AG08396 (cell line): ENCODE measurements at places on chromosomes 5 and 9.
A peak's percentile ranks its signal among the peaks of the same experiment; 100 is the strongest.

- DNase-seq = peak; percentile 53
These were observed 46.1 kb upstream of the RIC1 start for GRCh38 chr9:5582835-5583195.

DNA sequence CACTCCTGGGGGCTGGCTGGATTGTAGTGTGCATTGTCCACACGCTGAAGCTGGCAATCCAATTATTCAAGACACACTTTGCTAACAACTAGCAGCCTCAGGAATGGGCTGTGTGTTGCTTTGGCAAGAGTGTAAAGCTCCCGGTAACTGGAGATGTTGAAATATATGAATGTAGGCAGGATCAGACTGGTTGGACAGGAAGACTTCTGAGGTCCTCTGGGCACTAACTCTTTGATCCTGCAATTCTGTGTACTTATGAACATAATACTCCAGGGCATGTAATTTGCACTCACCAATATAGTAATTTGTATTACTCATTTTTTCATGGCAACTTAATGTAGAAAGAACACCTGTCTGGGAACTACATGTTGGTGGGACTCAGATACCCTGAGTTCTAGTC, 106.7 kb upstream of the SLC28A3 start:
- DNase-seq = no peak

DNA sequence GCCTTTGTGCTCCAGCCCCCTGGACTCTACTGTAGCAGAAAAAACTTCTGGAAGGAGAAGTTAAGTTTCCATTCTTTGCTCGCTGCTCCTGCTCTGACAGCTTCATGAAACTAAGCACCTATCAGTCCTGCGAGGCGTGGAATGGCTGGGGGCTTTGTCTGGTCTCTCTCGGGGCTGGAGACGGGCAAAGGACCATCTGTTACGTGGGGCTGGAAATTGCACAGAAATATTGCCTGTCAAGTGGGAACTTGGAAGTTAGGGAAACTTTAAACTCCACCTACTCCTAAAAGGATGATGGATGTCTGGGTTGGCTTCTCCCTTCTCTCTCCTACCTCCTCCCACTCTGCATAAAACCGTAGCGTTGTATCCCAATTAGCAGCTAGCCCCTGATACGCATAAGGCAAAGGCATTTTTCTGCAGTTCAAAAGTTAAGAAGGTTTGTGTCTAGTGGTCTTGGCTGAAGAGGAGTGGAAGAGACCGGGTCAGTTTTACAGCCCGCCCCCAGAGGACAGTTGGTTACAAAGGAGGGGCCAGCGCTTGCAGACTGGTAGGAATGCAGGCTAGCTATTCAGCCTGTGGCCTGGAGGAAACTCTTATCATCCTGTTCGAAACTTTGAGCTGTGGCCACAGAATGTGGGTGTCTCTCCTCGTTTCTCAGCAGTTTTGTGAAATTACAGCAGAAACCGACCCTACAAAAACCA, 1.3 kb downstream of the FBXL7 start:
- DNase-seq = peak; percentile 73

DNA sequence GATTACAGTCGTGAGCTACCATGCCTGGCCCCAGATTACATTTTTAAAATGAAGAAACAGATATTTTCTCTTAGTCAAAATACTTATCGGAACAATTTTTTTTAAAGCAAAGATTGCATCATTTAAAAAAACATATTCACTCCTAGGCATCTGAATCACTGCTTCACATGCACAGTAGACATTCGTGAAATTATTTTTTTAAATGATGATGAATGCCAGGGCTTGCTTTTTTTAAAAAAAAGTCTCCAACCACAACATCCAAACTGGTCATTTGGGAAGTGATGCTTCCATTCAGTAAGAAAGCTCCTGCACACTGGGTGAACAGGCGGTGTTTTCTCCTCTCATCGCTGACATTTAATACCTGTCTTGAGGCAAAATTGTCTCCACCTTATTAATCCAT, 223.0 kb upstream of the DMRT1 start:
- DNase-seq = peak; percentile 12

GRCh38 chr9:132181796-132182313, 20.0 kb downstream of the NTNG2 start:
- no peak for DNase-seq

GRCh38 chr5:112366987-112367386, 52.1 kb downstream of the EPB41L4A start:
- DNase-seq = peak; percentile 16

DNA sequence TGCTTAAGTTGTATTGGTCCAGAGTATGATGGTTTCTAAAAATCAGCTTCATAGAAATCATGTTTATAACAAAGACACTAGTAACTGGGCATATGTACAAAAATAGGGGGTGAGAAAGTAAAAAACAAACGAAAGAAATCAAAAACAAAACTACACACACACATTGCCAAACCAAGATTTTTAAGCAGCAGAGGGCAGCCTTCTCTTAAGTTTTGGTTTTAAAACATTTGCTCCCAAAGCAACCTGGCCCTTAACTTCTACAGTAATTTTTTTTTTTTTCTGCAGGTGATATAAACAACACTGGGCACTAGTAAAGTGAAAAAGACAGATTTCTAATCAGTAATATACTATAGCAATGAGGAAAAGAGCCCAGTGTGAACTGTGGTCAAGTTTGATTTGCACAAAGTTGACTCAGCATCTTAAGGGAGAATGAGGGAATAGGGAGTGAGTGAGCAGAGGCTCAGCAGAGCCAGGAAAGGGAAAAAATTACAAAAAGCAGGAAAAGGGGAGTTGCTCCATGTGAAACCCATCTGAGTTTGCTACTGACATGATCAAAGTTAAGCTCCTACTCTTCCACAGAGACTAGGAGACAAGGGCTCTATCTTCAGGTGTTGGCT, 13.4 kb upstream of the GAPT start:
- no peak for DNase-seq

- DNase-seq = peak; percentile 74
These were observed 23.3 kb upstream of the MGAT1 start for GRCh38 chr5:180825768-180826525.

- no peak for DNase-seq
These were observed 26.5 kb upstream of the ADRB2 start for GRCh38 chr5:148799737-148800527.

GRCh38 chr5:113514289-113514635, 768 bp downstream of the YTHDC2 start:
- DNase-seq = no peak

DNA sequence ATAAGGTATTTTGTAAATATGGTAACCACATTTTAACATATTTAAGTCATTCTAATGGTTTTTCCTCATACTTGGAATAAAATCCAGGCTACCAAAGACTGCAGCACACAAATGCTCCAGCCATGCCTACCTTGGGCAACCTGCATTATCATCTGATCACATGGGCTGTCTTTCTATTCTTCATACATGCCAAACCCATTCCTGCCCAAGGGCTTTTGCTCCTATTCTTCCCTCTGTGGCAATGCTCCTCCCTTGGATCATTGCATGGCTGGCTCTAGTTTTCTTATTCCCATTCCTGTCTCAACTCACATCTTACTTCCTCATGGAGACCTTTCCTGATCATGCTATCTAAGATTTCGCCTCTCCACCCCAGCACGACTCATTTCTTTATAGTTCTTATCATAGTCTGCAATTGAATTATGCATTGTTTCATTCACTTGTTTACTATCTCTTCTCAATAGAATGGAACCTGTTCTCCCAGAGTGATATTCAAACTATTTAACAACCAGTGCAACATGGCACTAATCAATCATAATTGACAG, 54.9 kb upstream of the C5orf46 start:
- no peak for DNase-seq

DNA sequence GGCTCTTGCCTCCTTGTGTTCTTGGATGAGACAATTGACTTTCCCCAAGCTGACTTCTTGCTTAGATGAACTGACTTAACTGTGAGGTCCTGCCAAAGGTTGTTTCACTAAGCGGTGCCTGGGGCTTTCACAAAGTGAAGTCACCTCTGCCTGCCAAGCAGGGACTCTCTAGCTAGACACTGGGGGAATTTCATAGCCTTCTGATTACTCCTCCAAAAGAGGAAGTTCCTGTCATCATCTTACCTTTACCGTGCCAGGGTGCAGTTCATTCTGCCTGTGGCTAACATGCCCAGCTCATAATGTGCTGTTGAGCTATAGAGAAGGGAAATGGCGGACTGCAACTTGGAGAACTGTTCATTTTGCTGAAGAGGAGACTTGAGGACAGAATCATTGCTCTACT, 472.0 kb upstream of the WWC1 start:
- no peak for DNase-seq

- DNase-seq = peak; percentile 17
These were observed 45.7 kb upstream of the PTGS1 start for GRCh38 chr9:122325124-122325523.

GRCh38 chr5:149418910-149419531, 39.9 kb upstream of the IL17B start:
- DNase-seq = no peak

- no peak for DNase-seq
These were observed 107.8 kb downstream of the THBS4 start for GRCh38 chr5:80142996-80143395.

DNA sequence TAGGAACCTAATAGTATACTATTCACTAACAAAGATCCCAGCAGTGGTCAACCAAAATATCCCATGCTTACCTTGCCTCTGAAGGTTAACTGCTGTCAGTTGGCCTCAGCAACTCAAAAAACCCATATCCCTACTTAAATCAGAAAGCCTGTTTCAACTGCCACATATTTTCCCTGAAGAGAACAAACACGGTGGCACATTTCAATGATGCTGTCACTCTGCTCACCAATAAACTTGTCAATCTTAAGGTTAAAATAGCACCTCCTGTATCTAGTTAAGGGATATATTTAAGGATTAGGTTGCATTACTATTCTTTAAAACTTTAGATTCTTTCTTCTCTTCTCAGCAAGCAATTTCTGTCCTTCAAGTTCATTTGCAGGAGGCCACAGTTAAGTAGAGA, 986.9 kb downstream of the CDH18 start:
- no peak for DNase-seq

DNA sequence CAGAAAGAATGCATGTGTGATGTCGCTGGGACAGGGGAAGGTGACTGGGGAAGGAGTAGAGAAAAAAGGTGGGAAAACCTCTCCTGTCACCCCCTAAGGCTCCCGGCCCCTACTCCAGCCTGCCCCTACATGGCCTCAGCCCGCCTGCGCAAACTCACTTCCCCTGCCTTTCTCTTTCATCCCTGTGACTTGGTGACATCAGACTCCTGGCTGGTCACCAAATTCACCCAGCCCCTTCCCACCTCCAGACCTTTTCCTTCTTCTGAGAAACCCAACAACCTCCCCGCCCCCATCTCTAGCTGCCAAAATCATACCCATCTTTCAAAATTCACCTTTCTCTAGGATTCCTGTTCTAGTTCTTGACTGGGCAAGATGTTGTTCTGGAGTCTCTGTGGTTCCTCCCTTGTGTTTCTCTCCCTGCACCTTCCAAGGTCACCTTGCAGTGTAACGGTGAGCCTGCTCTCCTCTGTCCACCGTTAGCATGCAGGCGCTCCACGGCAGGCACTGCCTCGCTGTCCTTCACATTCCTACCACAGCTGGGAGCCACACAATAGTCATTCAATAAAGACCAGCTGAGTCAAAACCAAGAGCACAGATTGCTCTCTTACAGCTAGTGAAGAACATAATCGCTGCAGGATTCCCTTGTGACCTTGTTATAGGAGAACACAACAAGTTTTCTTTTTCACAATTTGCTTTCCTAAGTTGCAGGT, 134.5 kb downstream of the FANCC start:
- no peak for DNase-seq

- no peak for DNase-seq
These were observed 27.3 kb downstream of the KIF2A start for GRCh38 chr5:62333250-62333794.

GRCh38 chr9:14173713-14174112, 140.2 kb downstream of the NFIB start:
- no peak for DNase-seq

GRCh38 chr5:10169359-10169758, 80.3 kb downstream of the ATPSCKMT start:
- no peak for DNase-seq

GRCh38 chr5:181167814-181168488, 20.6 kb downstream of the OR2V2 start:
- no peak for DNase-seq

DNA sequence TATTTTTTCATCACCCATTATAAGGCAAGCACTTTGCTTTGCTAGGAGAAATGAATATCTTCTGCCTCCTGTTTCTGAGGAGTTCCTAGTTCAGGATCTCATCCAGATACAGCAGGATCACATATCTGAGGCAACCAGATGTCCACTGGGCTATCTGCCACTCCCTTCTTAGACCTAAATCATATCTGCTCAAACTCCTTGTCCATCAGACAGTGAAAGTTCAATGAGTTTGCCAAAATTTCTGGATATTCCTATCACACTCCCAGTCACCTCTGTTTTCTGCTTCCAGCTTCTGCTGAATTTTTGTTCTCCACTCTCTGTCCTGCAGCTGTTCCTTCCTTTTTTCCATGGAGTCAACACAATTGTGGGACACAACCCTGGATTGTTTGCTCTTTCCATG, 54.2 kb upstream of the BASP1 start:
- no peak for DNase-seq

GRCh38 chr5:75885321-75885720, 168.1 kb upstream of the POC5 start:
- no peak for DNase-seq

DNA sequence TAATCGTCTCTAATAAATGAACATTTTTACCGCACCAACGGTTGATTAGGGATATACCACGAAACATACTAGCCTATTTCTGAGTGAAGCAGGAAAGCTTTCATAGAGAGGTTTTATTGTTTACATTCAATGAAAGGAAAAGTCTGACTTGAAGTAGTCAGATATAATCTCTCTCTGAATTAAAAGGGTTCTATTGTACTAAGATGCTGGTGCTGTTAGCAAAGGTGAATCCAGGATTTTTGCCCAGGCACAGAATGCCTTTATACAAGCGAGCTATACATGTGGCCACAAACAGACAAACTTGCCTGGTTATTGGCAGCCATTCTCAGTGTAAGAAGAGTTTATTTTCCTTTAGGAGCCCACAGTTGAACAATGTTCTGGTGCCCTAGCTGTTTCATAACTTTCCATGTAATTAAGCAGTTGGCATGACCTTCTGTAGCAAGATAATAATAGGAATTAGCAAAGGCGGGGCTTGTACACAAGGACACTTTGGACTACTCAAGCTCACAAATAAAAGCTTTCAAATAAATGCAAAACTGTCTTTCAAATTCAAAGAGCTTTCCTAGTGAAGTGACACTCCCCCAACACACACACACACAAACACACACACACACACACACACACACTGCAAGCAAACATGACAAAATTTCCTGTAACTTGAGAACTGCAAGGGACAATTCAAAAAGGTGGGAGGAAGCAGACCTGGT, 198.7 kb upstream of the MAP3K1 start:
- no peak for DNase-seq

GRCh38 chr9:131409458-131409992, 15.6 kb downstream of the PRRC2B start:
- no peak for DNase-seq

DNA sequence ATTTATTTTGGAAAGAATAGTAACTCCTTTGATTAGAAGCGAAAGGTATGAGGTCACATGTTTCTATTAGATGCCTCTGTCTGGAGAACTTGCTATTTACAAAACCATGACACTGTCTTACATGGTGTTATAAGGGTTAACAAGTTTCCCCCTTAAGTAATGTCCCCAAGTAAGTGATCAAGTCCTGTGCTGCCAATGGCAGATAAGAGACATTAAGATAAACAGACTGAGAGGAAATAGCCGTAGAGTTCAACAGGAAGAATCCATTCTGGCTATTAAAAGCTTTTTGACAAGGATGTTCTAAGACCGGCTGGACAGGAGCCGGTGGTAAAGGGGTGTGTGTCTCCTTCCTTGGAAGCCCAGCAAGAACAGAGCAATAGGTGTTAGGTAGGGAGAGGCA, 257.5 kb downstream of the GADD45G start:
- no peak for DNase-seq
